T-helper 1 cell treated with Interleukin-12 subunit alpha and Interleukin-12 subunit beta and Interleukin-4 antibody, amounts not matched to agents 30 ng/mL and 1 ng/mL, for 36 hours (primary cell): ENCODE measurements at places on chromosomes 5 and 9. TPM values are rescaled to one million over a fixed set of nuclear protein-coding genes. Genes with fewer than 3 reads are reported as not detected.

Gene CDC20B
- 0.12 and 0.17 TPM in 2 replicates for total RNA-seq

Gene ROPN1L
- 2.5 and 3.0 TPM in 2 replicates for total RNA-seq

Gene WDR38
- total RNA-seq, result not detected in 2 replicates

Gene SLC46A2
- total RNA-seq, result not detected in 2 replicates

Gene CBY3
- not detected in 2 replicates for total RNA-seq

Gene ADRB2
- 0.81 and 0.90 TPM in 2 replicates for total RNA-seq

Gene PCDHB4
- total RNA-seq, result not detected in 2 replicates

Gene AMBP
- total RNA-seq, result not detected in 2 replicates

Gene PCA3
- total RNA-seq, result not detected in 2 replicates

Gene CARD9
- 1.3 and 1.6 TPM in 2 replicates for total RNA-seq

Gene TCF7
- 107 and 110 TPM in 2 replicates for total RNA-seq

Gene BICD2
- total RNA-seq, result 27.1 and 28.2 TPM in 2 replicates

Gene SLC6A19
- not detected in 2 replicates for total RNA-seq

Gene UGT3A2
- 0.15 and 0.25 TPM in 2 replicates for total RNA-seq

Gene TMEM215
- not detected in 2 replicates for total RNA-seq

Gene FAT2
- total RNA-seq, result not detected in 2 replicates
